ENCODE measurements at places on chromosomes 12 and 14.

DNA sequence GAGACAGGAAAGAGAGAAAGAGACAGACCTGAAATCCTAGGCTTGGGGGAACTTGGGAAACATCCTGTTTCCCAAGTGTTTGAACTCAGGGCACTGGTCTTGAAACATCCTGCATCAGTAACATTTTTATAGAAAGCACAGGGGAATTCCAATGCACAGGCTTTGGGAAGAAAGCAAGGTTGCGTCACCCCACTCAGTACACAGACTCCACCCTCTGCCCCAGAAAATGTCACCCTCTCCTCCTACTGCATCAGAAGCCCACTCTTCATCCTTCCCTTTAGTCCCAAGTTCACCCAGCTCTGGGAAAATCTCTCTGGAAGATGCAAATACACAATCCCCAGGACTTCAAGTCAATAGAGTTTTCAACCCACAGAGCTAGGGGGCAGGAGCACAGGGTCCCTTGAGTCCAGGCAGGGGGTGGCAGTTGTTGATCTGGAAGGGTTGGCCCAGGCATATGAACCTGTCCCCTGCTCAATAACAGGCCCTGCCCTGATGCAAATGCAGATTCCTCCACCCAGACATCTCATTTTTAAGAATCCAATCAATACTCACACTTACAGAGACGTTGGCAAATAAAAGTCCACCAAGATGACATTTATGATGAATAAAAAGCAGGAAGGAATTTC lies 1.7 kb downstream of the RDH16 start:
- no peak for DNase-seq

- DNase-seq = no peak
Observed at GRCh38 chr12:12333407-12334366, 16.4 kb downstream of the MANSC1 start.

GRCh38 chr12:67789266-67789665 lies 140.7 kb downstream of the DYRK2 start:
- DNase-seq = no peak

GRCh38 chr12:67893022-67893580 lies 96.1 kb upstream of the IFNG-AS1 start:
- DNase-seq = no peak

Measured in progenitor cell of endocrine pancreas (in vitro differentiated cells).